ENCODE measurements at places on chromosomes 5 and 9. TPM values are rescaled to one million over a fixed set of nuclear protein-coding genes. Genes with fewer than 3 reads are reported as not detected.

- no peak for DNase-seq
Observed at GRCh38 chr5:136731241-136731900, 366.0 kb upstream of the TRPC7 start.

DNA sequence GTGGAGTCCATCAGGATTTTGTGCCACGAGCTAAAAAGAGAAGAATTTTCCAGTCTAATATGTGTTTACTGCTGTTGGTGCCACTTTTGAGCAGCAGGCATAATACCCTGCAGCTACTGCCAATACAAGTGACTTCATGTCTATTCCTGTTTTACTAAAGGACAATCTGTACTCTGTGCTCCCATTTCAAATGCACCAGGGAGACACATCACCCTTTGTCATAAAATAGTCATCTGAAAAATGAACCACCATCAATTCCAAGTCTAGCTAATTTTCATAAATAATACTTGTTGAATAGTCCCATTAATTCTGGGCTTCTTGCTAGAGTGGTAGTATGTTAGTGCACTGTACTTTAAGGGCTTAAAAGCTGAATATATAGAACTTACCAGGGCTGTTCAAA lies 8.9 kb upstream of the PKD2L2 start:
- no peak for DNase-seq

DNA sequence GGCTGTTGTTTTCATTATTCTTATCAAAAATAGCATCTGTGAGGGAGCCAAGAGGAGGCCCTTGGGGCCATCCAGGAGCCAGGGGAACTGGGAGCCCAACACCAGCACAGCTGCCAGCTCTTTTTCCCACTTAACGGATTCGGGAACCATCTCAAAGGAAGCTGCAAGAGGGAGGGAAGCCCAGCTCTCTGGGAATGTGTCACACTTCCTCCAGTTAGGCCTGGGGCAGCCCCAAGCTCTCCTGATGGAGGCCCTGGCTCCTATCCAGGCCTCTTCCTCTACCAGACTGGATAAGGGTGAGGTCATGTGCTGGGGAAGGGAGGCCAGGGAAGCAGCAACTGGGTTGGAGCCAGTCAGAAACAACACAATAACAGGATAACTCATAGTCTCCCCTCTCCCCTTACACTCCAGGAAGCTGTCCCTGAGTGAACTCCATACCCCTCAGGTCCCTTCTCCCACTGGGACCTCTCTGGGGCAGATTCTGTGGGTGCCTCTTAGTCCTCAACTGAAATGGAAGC lies 12.7 kb downstream of the CSF2 start:
- DNase-seq = no peak

The C5orf58 gene
- not detected for polyA plus RNA-seq

The PRUNE2 gene
- 16.3 TPM for polyA plus RNA-seq

The ANXA1 gene
- 36.6 TPM for polyA plus RNA-seq

All from left renal cortex interstitium (tissue), 4 donors.